Eye (tissue), 1 donor: ENCODE measurements at places on chromosomes 3 and 15.
A peak's percentile ranks its signal among the peaks of the same experiment; 100 is the strongest.

GRCh38 chr3:58874795-58875194 lies 175.0 kb downstream of the CFAP20DC start:
- no peak for DNase-seq

DNA sequence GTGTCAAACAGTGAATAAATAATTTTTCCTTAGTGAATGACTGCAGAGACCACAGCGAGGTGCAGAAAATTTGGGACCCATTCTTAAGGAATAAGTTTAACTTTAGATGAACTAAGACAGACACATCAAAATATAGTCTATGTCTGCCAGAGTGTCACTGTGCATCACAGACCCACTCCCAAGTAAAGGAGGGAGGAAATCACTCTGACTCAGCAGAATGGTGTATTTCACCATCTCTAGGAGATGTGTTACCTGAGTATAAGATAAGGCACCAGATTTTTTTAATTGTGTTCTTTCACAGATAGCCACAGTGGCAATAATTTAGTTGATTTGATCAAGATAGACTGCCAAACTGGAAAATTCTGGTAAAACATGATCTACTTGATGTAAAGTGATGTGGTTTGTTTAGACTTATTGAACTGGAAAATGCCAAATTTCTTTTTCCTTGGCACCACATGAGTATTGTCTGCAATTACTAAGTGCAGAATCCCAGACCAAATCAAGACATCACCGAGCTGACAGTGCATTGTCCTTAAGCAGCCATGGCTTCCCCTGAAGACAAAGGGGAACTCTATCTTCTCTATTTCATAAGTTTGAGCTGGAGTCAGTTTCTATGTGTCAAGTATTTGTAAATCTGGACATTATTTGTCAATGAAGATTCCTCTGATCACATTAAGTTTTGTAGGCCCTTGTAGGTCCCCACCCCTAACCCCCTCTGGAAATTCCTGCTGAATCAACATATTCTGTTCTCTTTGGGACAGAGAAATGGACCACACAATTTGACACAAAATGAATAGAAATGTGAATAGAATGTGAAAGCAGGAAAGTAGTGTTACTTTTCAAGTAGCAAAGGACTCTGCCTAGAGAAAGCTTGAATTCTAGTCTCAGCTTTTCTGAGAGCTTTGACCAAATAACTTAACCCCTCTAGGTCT lies 47.6 kb downstream of the TIPARP start:
- DNase-seq = peak; percentile 80

DNA sequence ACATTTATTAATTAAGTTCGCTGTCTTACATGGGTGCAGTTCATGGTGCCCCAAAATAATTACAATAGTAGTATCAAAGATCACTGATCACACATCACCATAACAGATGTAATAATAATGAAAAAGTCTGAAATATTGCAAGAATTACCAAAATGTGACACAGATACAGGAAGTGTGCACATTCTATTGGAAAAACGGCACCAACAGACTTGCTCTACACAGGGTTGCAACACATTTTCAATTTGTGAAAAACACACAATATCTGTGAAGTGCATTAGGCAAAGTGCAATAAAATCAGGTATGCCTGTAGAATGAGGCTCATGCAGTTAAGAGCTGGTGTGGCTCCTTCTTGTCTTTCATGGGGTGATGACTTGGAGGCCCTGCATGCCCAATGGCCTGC lies 265.8 kb downstream of the RPLP1 start:
- no peak for DNase-seq

GRCh38 chr3:129985113-129985512 lies 10.6 kb downstream of the TRH start:
- DNase-seq = peak; percentile 44

DNA sequence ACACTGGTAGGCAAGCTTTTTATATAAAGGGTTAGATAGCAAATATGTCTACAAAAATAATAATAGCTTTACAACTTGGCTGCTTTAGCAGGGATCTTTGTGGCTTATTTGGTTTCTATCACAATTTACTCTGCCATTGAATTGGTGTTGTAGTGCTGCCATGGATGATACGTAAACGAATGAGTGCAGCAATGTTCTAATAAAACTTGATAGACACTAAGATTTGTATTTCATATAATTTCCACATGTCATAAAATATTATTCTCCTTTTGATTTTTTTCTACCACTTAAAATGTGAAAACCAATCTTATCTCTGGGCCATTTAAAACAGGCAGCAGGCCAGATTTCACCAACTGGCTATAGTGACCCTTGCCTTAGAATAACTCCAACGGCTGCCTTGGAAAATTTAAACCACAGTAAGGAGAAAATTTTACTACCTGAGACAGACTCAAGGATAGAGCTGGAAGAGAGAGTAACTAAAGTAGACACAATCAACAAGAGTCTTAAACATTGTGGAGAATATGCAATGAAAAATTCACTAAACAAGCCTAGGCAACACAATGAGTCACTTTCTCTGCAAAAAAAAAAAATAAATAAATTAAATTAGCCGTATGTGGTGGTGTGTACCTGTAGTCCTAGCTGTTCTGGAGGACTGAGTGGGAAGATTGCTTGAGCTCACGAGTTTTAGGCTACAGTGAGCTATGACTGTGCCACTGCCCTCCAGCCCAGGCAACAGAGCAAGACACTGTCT lies 8.1 kb downstream of the NPHP3 start:
- DNase-seq = no peak
